Tibial artery (tissue), 4 donors: ENCODE measurements at places on chromosomes 3 and 15.

- H3K36me3 ChIP-seq, result no peaks in the 10 kb centered on the region
- DNase-seq, result peak; percentile 35
- no peak overlapping the region for H3K4me3 ChIP-seq
- H3K27ac ChIP-seq, result no peak overlapping the region
Observed at GRCh38 chr15:70276401-70276800, 178.7 kb upstream of the TLE3 start.

- no peak overlapping the region for H3K4me3 ChIP-seq
- no peaks in the 10 kb centered on the region for H3K4me1 ChIP-seq
- H3K27me3 ChIP-seq, result peaks cover 30% of the 10 kb centered on the region
- no peaks in the 10 kb centered on the region for H3K36me3 ChIP-seq
- DNase-seq, result no peak
- H3K27ac ChIP-seq, result no peak overlapping the region
Observed at GRCh38 chr3:194176274-194176991, 40.5 kb downstream of the HES1 start.

- H3K27me3 ChIP-seq, result no peaks in the 10 kb centered on the region
- peak overlapping the region; percentile 76 for H3K4me3 ChIP-seq
- peak overlapping the region; percentile 93 for H3K27ac ChIP-seq
- DNase-seq, result no peak
- peaks cover 11% of the 10 kb centered on the region for H3K4me1 ChIP-seq
Observed at GRCh38 chr15:43330780-43331087, 361 bp upstream of the LCMT2 start.

DNA sequence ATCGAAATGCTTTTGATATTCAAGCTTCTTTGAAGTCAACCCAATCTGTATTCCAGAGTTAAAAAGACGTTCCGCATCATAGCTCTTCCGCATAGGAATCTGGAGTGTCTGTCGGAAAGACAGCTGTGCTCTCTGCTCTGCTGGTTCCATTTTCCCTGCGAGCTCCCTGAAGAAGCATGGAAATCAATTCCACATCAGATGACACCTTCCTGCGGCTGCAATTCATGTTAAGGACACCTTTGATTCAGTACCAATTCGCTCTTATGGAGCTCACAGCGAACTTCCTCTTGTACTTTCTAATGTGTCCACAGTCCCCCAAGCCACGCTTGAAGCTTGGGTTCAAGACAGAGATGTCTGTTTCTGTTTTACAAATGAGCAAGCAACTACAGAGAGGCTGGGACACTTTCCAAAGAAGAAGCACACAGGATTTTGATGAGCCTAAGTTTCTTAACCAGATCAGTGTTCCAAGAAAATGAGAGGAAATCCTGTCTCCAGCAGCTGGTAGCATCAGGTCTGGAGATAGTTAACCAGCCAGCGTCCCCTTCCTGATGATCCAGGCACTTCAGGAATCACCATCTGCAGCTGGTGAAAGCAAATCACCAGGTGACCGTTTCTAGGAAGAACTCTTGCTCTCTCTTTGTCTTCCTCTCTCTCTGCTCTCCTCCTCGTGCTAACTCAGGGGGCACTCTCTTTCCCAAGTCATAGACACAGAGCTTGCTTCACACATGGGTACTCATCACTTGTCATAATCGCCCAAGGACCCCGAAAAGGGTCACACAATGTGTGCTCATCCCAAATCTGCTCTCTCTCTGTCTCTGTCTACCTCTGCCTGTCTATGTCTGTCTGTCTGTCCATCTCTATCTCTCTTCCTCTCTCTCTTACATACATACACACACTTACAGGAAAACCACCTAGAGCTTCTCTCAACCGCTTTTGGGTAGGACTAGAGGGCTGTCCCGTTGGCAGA, 281.8 kb downstream of the FAM43A start:
- H3K4me1 ChIP-seq, result no peaks in the 10 kb centered on the region
- no peaks in the 10 kb centered on the region for H3K27me3 ChIP-seq
- no peak for DNase-seq
- H3K4me3 ChIP-seq, result no peak overlapping the region
- H3K36me3 ChIP-seq, result no peaks in the 10 kb centered on the region

DNA sequence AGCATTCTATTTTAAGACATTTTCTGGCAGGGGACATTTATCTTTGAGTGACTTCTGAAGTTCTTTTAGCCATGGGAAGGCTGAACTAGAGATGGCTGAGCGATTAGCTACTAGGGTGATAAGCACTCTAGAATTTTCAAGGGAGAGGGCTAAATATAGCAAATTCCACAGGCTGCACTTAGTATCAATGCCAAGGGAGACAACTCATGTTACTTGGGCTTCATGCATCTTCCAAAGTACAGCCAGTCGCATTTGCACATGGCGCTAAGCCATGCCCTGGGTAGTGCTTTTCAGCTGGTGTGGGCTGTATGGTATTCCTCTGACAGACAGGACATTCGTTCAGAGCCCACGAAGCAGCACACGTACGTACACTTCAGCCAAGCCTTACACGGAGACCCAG, 69.6 kb downstream of the RYR3 start:
- H3K36me3 ChIP-seq, result no peaks in the 10 kb centered on the region
- no peaks in the 10 kb centered on the region for H3K4me1 ChIP-seq
- DNase-seq, result no peak

- H3K4me1 ChIP-seq, result peaks cover 22% of the 10 kb centered on the region
- no peaks in the 10 kb centered on the region for H3K36me3 ChIP-seq
- H3K27me3 ChIP-seq, result no peaks in the 10 kb centered on the region
- no peak overlapping the region for H3K4me3 ChIP-seq
Observed at GRCh38 chr3:128996726-128997125, 2.9 kb upstream of the CFAP92 start.

DNA sequence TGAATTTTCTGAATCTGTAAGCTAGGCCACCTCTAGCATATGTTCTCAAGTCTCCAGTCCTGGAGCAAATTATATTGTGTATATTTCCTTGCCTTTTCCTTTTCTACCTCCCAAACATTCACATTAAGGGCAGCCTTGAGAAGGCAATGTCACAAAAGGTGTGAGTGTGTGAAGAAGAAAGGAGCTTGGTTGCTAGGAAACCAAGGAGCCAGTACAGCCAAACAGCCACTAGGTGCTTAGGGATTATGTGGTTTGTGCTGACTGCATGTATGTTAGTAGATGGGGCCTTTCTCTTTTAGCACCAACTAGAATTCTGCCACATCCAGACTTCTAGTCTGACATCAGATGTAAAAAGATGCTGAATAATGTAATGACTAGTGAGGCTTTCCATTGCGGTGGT, 118.8 kb upstream of the DAZL start:
- no peak for DNase-seq
- no peak overlapping the region for H3K27ac ChIP-seq
- H3K4me1 ChIP-seq, result no peaks in the 10 kb centered on the region

GRCh38 chr3:72238010-72238691, 453.2 kb upstream of the PROK2 start:
- H3K27ac ChIP-seq, result no peak overlapping the region
- H3K4me1 ChIP-seq, result no peaks in the 10 kb centered on the region
- H3K4me3 ChIP-seq, result no peak overlapping the region
- DNase-seq, result no peak

DNA sequence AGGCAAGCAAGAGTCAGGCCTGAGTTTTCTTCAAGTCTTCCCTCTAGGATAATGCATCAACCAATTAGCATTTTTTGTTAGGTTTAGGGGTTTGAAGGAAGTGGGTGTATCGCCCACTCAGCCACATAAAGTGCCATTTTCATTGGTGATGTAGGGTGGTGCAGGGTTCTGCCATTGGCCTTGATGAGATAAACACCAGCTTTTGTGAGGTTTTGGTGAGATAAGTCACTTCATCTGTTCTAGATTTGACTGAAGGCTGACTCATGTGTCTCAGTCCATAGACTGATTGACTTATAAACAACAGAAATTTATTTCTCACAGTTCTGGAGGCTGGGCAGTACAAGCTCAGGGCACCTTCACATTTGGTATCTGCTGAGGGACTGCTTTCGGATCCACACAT, 84.5 kb upstream of the C3orf80 start:
- DNase-seq, result no peak
- no peaks in the 10 kb centered on the region for H3K36me3 ChIP-seq
- H3K4me1 ChIP-seq, result no peaks in the 10 kb centered on the region

GRCh38 chr15:73564255-73564654, 68.9 kb downstream of the NPTN start:
- no peak overlapping the region for H3K27ac ChIP-seq
- H3K4me3 ChIP-seq, result no peak overlapping the region
- H3K36me3 ChIP-seq, result peaks cover 87% of the 10 kb centered on the region
- H3K4me1 ChIP-seq, result peaks cover 8% of the 10 kb centered on the region
- DNase-seq, result no peak

GRCh38 chr3:63914312-63914711, 2.1 kb upstream of the SCAANT1 start:
- no peak for DNase-seq
- H3K27me3 ChIP-seq, result no peaks in the 10 kb centered on the region
- peak overlapping the region; percentile 95 for H3K27ac ChIP-seq

DNA sequence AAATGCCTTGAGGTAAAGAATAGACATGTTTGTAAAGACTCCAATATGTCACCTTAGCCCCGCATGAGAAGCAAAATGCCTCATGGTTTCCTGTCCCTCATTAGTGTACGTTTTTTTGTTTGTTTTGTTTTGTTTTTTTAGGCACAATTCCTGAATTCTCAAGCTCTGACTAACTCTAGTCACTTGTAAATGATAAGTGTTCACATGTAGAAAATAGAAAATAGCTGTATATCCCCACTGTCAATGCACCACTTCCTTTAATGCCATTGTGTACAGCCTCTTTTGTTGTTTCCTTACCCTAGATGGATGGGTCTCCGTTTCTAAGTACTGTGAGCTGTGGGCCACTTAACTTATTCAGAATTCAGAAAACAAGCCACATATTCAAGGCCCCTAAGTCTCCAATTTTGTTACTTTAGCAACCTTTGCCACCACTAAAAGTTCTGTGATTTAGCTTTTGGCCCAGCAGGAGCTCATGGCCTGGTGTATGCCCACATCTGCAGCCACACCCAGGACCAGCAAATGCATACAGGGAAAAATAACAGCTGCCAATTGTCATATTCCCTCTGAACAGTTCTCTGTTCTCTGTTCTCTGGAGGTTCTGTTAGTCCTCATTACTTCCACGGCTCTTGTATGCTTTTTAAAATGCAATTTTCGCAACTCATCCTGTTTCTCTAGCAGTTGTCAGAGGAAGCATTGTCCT, 655.5 kb downstream of the GBE1 start:
- no peak for DNase-seq
- H3K4me1 ChIP-seq, result no peaks in the 10 kb centered on the region
- no peaks in the 10 kb centered on the region for H3K27me3 ChIP-seq
- no peak overlapping the region for H3K27ac ChIP-seq
